ENCODE measurements at places on chromosomes 7 and 10.

- no peak for DNase-seq
Measured at GRCh38 chr7:120165227-120165626, 107.7 kb upstream of the KCND2 start.

GRCh38 chr10:107477266-107477665, 312.8 kb upstream of the SORCS1 start:
- no peak for DNase-seq

- no peak for DNase-seq
Measured at GRCh38 chr10:77513781-77514331, 123.8 kb downstream of the KCNMA1 start.

GRCh38 chr10:123514996-123515395, 151.2 kb upstream of the GPR26 start:
- no peak for DNase-seq

DNA sequence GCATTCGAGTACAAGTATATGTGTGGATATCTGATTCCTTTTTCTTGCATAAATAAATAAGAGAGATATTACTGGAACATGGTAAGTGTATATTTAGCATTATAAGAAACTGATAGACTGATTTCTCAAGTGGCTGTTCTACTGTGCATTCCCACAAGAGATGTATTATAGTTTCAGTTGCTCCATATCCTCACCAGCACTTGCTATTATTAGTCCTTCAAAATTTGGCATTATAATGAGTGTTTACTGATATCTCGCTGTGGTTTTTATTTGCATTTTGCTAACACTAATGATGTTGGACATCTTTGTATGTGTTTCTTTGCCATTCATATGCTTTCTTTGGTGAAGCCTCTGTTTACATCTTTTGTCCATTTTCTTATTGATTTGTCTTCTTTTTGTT, 4.4 kb upstream of the CLRN3 start:
- no peak for DNase-seq

DNA sequence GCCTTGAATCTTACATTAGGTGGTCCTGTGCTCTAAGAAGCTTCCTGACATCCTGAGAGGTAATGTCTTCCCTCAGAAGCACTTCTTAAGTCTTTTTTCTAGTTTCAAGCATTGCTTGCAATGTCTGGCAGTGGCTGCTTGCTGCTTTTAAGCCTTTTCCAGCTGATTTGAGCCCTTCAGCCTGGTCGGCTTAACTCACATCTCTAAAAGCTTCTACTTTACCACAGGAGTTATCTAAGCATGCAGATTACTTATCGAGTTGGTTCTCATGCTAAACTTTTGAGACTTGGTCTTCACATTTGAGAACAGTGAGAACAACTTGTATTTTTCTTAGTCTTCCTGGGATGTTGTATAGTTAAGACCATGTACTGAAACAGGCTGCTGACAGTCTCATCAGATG, 3.9 kb downstream of the LRMDA start:
- DNase-seq = no peak

- no peak for DNase-seq
Measured at GRCh38 chr10:69411476-69411875, 5.2 kb downstream of the TACR2 start.
